ENCODE measurements at places on chromosomes 2 and 18. TPM values are rescaled to one million over a fixed set of nuclear protein-coding genes. Genes with fewer than 3 reads are reported as not detected.

Gene RNU2-63P
- not detected for total RNA-seq

GRCh38 chr2:113053666-113054065 is 999 bp upstream of the IL36B start:
- no peak for DNase-seq
- H3K36me3 ChIP-seq = no peaks in the 10 kb centered on the region
- peaks cover 20% of the 10 kb centered on the region for H3K4me1 ChIP-seq
- no peaks in the 10 kb centered on the region for H3K27me3 ChIP-seq
- no peak overlapping the region for H3K27ac ChIP-seq

DNA sequence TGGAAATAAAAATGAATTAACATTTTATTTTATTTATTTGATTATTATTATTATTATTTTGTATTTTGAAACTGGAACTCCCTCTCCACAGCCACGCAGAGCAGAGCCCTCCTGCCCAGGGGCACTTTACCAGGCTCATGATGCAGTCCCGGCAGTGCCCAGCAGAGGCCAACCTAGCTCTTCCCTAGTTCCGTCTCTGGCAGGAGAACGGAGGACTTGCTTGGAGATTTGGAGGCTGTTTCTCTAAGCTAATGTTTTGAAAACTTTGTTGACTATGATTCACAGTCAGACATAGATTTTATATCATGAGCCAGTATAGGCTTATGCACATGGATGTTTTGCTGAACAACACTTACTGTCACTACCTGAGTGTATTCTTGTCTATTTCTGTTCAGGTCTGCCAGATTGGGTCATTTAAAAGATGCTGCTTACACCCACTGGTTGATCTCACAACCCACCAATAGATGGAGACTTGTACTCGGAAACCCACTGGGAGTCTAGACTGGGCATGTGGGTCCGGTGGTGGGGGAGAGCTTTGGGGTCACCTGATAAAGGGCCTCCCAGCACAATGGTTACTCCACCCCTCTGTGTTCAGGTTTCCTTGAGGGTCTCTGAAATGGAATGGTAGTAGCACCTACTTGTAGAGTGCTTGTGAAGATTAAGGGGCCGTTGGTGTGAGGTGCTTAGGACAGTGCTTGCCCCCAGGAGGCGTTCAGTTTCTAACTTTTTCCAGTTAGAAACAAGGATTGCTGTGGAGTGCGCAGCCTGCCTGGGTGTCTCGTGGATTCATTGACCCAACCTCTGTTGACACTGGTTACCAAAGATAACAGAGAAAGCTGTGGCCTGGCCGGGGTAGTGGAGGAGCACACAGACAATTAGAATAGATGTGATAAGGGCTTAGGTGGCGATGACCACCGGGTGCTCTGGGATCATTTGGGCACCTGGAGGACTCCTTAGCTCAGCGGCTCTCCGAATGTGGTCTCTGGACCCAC is 177.3 kb downstream of the HAUS1 start:
- H3K36me3 ChIP-seq = peaks cover 4% of the 10 kb centered on the region
- H3K4me1 ChIP-seq = peaks cover 17% of the 10 kb centered on the region
- peak; percentile 79 for DNase-seq
- H3K27me3 ChIP-seq = no peaks in the 10 kb centered on the region
- no peak overlapping the region for H3K27ac ChIP-seq

- no peaks in the 10 kb centered on the region for H3K27me3 ChIP-seq
- no peak overlapping the region for H3K4me3 ChIP-seq
- no peaks in the 10 kb centered on the region for H3K4me1 ChIP-seq
- H3K27ac ChIP-seq = no peak overlapping the region
Observed at GRCh38 chr18:40380686-40381439, 1574.2 kb upstream of the PIK3C3 start.

- no peak overlapping the region for H3K4me3 ChIP-seq
- H3K27ac ChIP-seq = no peak overlapping the region
- DNase-seq = no peak
- H3K4me1 ChIP-seq = no peaks in the 10 kb centered on the region
- no peaks in the 10 kb centered on the region for H3K36me3 ChIP-seq
Observed at GRCh38 chr18:10457767-10458166, 3.3 kb downstream of the APCDD1 start.

- no peaks in the 10 kb centered on the region for H3K27me3 ChIP-seq
- H3K36me3 ChIP-seq = no peaks in the 10 kb centered on the region
- no peak overlapping the region for H3K4me3 ChIP-seq
- H3K4me1 ChIP-seq = peaks cover 14% of the 10 kb centered on the region
- no peak for DNase-seq
Observed at GRCh38 chr2:169768262-169768995, 30.2 kb upstream of the SSB start.

- peak; percentile 49 for DNase-seq
- peaks cover 34% of the 10 kb centered on the region for H3K4me1 ChIP-seq
- peaks cover 36% of the 10 kb centered on the region for H3K36me3 ChIP-seq
- no peak overlapping the region for H3K4me3 ChIP-seq
- no peaks in the 10 kb centered on the region for H3K27me3 ChIP-seq
Observed at GRCh38 chr2:96554293-96555145, 18.0 kb downstream of the ARID5A start.

DNA sequence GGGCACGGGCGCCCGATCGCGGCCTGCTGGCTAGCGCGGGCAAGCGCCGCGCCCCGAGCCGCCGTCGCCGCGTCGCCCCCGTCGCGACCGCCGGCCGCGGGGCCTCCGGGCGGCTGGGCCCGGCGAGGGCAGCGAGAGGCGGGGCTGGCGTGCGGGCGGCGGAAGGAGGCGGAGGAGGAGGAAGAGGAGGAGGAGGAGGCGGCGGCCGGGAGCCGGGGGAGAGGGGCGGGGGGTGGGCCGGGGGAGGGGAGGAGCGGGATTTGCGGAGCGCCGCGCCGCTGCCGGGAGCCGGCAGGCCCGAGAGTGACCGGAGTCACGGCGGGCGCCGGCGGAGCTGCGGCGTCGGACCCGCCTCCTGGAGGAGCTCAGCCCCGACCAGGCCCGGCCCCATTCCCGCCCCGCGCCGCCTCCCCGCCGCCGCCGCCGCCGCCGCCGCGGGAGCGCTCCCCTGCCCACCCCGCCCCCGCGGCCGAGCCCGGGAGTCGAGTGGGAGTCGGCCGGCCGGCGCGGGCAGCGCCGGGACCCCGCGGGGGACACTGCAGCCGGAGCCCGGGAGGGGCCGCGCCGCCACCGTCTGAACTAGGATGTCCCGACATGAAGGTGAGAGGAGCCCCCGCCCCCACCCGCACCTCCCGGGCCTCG is at the start of gene KCMF1:
KCMF1 (plus strand) TSS at position 294 of the 642 bp plus-strand sequence; CDS start at position 585, 291 bp downstream.
- peak; percentile 84 for DNase-seq
- peak within 1 kb of the TSS; percentile 99 for H3K27ac ChIP-seq
- H3K36me3 ChIP-seq = peaks cover 59% of the 10 kb centered on the region
- peaks cover 19% of the 10 kb centered on the region for H3K4me1 ChIP-seq
- H3K4me3 ChIP-seq = peak within 1 kb of the TSS; percentile 71

Gene TMEM247
- total RNA-seq = not detected

DNA sequence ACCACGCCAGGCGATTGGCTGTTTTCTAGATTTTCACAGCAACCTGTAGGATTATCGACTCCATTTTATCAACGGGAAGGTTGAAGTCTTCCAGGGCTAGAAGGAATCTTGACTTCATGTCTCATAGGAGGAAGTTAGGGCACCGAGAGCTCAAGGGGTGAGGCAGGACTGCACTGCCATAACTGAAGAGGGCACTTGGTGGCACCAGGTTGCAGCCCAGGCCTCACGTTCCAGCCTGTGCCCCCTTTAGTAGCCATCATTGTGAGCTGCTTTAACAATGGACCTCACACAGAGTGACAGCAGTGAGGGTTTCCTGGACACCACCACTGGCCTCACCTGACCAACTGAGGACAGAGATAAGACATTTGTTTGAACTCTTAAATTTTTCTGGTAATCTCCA is 22.9 kb upstream of the RPL37A start:
- DNase-seq = no peak
- H3K4me1 ChIP-seq = peaks cover 15% of the 10 kb centered on the region
- H3K36me3 ChIP-seq = peaks cover 8% of the 10 kb centered on the region
- H3K27me3 ChIP-seq = no peaks in the 10 kb centered on the region
- H3K4me3 ChIP-seq = no peak overlapping the region

Gene EMILIN2
- 8.0 TPM for total RNA-seq

DNA sequence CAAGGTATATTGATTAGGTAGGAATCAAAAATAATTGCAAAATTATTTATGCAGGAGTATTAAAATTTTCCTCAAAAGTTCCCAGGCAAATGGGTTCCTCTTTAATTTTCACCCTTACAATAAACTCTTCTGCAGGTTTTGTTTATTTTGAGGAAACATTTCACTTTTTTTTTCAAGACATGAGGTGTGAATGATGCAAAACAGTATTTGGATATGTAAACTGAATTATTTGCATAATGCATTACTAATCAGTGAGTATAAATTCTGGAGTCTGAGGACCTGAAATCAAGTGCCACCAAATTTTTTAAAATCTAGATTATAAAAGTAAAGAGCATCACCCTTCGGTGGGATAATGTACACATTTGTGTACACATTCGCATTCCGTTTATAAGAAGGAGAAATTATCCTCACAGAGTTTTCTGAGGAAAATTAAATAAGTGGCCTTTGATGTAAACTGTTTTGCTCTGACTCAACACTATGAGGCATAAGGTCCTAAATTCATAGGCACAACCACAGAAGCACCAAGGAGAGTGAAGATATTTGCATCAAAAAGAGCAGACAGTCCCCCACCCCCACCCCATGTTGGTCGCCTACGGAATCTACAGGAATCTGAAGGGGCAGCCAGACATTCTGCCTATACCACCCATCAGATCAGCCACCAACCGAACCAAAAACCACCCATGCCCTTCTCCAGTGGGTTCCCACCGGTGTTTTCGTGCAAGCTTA is 33.1 kb downstream of the BCL11A start:
- peaks cover 30% of the 10 kb centered on the region for H3K27me3 ChIP-seq
- H3K27ac ChIP-seq = no peak overlapping the region
- H3K36me3 ChIP-seq = no peaks in the 10 kb centered on the region
- H3K4me3 ChIP-seq = no peak overlapping the region
- H3K4me1 ChIP-seq = peaks cover 10% of the 10 kb centered on the region

- no peaks in the 10 kb centered on the region for H3K36me3 ChIP-seq
- H3K27ac ChIP-seq = no peak overlapping the region
- no peak overlapping the region for H3K4me3 ChIP-seq
- no peaks in the 10 kb centered on the region for H3K4me1 ChIP-seq
- no peak for DNase-seq
Observed at GRCh38 chr2:39039072-39039471, 81.8 kb downstream of the SOS1 start.

- peak overlapping the region; percentile 77 for H3K27ac ChIP-seq
- H3K27me3 ChIP-seq = no peaks in the 10 kb centered on the region
- DNase-seq = no peak
- peaks cover 41% of the 10 kb centered on the region for H3K4me1 ChIP-seq
Observed at GRCh38 chr2:201402651-201403562, 45.8 kb upstream of the FLACC1 start.

GRCh38 chr18:55509631-55510324 is 78.2 kb downstream of the TCF4 start:
- H3K36me3 ChIP-seq = no peaks in the 10 kb centered on the region
- H3K27ac ChIP-seq = no peak overlapping the region
- no peak overlapping the region for H3K4me3 ChIP-seq
- DNase-seq = no peak

Gene C2orf66
- 0.35 TPM for total RNA-seq

DNA sequence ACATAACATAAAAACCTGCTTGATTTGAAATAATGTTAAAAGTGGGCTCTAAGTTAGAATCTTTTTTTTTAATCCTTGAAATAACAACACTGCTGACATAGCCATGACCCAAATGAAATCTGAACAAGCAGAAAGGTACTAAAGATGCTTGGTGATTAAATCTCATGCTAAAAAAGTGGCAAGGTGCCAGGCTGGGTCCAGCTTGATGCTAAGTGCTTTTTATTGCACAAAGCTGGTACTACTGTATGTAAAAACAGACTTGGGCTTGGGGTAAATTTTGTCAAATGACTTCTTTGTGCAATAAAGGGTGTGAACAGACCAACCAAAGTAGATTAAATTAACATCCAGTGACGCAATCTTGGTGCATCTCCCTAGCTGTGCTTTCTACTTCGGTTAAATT is 13.4 kb downstream of the BCL11A start:
- no peak overlapping the region for H3K4me3 ChIP-seq
- H3K27ac ChIP-seq = no peak overlapping the region
- H3K27me3 ChIP-seq = peaks cover 58% of the 10 kb centered on the region
- no peaks in the 10 kb centered on the region for H3K4me1 ChIP-seq
- DNase-seq = no peak

Gene NTSR2
- not detected for total RNA-seq

DNA sequence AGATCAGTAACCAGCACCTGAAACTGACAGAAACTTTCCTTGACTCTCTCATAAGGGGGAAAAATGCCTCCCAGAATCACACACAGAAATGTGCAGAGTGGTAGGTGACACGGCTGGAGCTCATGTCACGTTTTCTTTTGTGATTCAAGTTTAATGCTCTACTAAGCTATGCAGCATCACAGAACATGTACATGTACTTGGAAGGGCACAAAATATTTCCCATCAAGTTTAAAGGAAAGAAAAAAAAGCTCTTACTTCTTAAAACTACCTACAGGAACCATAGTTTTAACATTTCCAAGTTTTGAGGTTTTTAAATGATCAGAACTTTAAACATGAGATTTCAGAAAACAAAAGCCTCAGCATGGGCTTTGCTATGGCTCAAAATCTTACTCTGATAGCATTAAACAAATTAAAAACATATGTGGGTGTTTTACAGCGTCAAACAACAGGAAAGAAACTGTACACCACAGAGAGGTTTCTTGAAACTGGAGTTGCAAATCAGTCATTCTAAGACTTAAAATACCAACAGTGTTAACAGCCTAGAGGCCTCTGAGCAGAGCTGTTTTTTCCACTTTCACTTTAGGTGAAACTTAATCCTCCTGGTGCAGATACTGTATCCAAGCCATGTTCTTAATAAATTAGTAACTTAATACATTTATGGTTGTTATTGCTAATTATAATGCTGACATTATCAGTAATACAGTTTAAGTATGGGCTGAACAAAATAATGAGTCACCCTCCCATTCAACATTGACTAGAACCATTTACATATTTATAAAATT is 30.1 kb downstream of the MBP start:
- H3K4me1 ChIP-seq = peaks cover 85% of the 10 kb centered on the region
- H3K4me3 ChIP-seq = peak overlapping the region; percentile 57
- peaks cover 92% of the 10 kb centered on the region for H3K36me3 ChIP-seq
- H3K27ac ChIP-seq = peak overlapping the region; percentile 94
- no peaks in the 10 kb centered on the region for H3K27me3 ChIP-seq

DNA sequence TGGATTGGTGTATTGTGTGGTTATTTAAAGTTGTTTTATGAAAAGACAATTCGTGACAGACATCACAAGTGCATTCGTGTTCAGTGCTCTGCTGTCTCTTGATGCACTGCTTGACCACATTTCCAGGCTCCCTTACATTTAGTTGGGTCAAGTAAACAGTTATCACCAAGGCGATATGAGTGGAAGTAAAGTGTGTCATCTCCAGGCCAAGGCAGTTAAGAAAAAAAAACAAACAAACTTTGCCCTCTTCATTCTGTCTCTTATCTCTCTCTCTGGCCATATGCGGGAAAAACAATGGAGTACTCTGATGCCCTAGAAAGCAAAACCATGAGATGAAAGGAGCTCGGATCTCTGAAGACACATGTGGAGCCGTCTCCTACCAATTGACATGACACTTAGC is 131.1 kb downstream of the DSEL start:
- peak overlapping the region; percentile 48 for H3K27ac ChIP-seq
- peaks cover 16% of the 10 kb centered on the region for H3K4me1 ChIP-seq
- H3K4me3 ChIP-seq = no peak overlapping the region
- H3K36me3 ChIP-seq = no peaks in the 10 kb centered on the region

- H3K4me3 ChIP-seq = no peak overlapping the region
- no peak overlapping the region for H3K27ac ChIP-seq
- H3K27me3 ChIP-seq = no peaks in the 10 kb centered on the region
- no peaks in the 10 kb centered on the region for H3K4me1 ChIP-seq
- no peak for DNase-seq
Observed at GRCh38 chr18:42929181-42929580, 186.3 kb downstream of the RIT2 start.

All from Calu3 (cell line).